T-helper 1 cell (primary cell): ENCODE measurements at places on chromosomes 4 and X.

GRCh38 chr4:89539797-89540711, 232.5 kb upstream of the GPRIN3 start:
- no peak for DNase-seq

GRCh38 chr4:112341033-112341432, 43.9 kb downstream of the ALPK1 start:
- no peak for DNase-seq

DNA sequence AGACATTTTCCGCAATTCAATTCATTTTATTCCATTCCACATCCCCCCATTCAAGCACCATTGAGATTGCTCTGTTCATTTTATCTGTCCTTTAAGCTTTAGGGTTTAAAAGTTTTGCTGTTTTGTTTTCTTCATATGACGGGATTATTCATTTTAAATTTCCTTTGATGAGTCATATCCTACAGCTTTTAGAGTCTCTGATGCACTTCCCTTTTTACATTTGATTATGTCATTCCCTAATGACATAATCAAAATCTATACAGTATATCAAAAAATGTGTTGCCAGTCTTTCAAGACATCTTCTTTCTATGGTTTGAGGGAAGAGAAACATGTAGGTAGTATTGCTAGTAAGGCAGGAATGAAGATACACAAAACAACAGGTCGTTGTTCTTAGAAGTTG, 456.3 kb downstream of the PDGFC start:
- DNase-seq: no peak

- DNase-seq: no peak
Observed at GRCh38 chr4:97589481-97590196, 553.6 kb downstream of the STPG2 start.

- no peak for DNase-seq
Observed at GRCh38 chr4:173821036-173821435, 291.0 kb upstream of the HAND2 start.

GRCh38 chr4:77145842-77146185, 11.2 kb upstream of the CCNG2 start:
- DNase-seq: no peak

DNA sequence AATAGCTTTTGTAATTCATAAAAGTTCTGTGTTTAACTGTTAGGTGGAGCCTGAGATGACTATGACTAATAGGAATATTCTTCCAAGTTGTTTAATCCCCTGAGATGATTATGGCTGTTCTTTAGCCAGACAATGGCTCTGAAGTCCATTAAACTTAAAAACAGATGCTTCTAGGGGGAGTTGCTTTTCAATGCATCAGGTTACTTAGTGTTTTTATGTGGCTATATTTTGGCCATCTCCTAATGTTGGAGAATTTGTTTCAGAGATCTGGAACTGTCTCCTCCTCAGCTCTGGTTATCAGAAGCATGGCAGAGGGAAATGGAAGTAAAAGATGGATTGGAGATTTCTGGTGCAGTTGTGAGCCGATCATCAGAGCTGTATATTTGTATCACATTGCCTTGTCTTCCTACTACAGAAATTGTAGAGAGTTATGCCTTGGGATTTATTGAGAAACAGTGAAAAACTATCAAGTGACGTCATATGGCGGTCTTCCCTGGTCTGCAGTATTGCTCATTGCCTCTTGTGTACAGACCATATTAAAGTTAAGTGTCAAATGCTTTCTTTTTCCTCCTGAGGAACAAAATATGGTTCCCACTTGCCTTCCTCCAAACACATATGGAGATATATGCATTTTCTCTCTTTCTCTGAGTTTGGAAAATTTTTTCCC, 29.8 kb downstream of the SGMS2 start:
- DNase-seq: no peak

DNA sequence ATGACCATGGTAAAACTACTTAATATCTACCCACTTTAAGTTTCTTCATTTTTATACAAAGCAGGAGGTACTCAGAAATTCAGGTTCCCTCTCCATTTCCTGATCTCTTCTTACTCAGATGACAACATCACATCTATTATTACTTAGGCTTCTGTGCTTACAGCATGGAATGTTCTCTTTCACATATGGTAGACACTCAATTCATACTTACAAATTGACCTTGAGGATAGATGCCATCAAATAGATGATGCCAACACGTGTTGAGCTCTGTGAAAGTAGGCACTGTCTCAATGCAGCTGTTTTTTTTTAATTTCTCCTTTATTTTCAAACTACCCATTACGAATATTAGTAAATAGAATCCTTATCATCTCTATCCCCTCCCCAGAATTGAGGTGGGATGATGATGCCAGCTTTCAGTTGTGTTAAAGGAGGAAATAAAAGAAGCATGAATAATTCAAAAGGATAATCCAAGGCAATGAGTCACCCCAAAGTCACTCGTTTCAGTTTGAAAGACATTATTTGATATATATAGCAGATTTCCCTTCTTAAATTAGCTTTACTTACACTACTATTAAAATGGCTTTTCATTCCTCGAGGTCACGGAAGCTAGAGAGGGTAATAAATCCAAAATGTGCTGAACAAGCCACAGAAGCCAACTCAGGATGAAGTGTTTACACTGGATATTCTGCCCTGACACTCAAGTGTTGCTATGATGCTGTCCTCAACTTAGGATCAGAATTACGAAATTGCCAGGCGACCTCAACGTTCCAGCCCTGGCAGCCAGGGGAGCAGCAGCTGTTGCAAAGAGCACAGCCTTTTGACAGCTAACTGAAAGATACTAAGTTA, 124.2 kb upstream of the EOLA2 start:
- no peak for DNase-seq

- no peak for DNase-seq
Observed at GRCh38 chr4:5045097-5045496, 6.2 kb upstream of the STK32B start.

GRCh38 chr4:112973750-112974251, 75.7 kb upstream of the ANK2 start:
- no peak for DNase-seq

DNA sequence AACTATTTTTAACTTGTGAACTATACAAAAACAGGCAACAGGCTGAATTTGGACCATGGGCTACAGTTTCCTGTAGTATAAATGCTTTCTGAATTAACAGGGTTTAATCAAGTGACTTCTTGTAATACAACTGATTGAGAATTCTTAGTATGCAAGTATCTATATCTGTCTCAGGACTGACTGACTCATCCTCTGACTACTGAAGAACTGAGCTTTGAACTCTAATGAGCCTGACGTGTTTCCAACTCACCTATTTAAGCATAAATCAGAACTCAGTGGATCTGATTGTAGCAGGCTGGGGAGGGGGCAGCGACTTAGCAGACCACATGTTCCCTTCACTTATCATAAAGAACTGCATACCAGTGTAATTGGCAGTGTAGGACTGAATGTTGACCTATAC, 7.8 kb downstream of the SPATA4 start:
- DNase-seq: no peak

DNA sequence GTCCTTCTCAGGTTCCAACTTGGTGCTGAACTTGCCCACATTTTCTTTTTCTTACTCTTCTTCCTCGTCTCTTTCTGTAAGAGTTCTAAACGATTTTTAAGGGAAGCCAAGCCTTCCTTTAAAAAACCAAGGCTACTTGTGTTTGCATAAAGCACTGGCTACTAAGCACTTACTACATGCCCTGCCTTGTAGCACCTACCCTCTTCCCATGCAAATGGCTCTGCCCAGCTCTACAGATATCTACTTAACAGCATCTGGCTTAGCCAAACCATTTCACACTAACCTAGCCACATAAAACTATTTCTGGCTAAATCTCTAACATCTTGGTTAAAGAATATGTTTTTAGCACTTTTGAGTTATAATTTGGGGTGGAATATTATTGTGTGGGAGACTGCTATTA, 26.9 kb upstream of the ARMCX2 start:
- no peak for DNase-seq

DNA sequence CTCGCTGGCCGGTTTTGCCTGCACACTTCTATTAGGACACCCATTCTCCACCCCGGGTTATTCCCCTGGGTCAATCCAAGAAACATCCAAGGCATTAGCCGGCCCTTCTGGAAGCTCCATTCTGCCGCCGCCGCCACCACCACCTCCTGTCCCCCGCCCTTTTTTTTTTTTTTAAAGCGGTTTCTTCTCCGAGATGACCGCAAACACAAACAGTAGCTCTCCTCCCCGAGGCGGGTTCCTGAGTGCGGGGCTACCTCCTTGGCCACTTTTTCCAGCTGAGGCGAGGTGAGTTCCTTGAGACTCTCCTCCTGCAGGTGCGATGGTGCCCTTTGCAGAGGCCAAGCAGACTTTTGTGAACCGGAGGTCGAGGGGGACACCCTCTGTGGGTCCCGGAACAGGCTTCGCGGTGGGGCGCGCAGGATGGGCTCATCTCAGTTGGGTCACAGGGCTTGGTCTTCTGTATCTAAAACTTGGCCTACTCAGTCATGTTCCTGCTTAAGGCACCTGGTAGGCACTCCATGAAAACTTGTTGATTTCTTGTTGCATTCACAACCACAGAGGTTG, 930 bp downstream of the NWD2 start:
- DNase-seq: no peak

DNA sequence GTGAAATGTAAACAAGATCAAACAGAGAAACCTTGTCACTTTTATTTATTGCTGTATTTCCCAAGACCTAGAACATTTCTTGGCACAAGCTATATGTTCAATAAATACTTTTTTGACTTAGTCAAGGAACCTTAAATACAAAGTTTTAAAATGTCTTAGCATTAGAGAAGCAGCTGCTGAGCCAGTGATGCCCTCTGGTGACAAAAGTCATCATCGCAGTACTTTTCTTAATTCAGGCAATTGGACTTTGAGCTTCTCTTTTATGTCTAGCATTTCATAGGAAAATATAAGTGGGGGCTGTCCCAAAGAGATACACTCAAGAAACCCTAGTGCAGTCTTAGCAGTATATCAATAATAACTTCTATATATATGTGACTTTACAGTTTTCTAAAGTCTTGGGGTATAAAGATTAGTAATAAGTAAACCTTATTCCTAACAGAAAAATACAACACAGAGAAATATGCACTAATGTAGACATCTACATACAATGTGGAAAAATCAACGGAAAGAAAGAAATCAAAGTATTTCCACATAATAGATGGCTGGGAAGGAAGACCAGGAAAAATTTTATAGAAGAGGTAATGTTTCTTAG, 118.4 kb downstream of the DTHD1 start:
- DNase-seq: peak; percentile 43

DNA sequence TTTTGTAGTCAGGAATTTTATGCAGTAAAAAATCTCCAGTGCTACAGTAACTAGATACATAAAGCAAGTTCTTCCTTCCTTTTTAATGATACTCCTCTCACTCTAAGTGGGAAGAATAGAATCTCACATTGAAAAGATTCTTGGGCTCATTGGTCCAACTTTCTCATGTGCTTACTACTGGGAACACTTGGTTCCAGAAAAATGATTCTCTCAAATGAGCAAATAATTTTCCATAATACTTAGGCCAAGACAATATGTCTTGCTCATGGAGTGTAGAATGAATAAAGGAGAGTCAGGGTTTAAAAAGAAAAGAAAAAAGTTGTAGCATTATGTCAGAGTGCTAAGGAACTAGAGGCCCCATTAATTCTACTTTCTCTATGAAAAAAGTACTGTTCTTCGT, 197.8 kb downstream of the RASL11B start:
- no peak for DNase-seq

DNA sequence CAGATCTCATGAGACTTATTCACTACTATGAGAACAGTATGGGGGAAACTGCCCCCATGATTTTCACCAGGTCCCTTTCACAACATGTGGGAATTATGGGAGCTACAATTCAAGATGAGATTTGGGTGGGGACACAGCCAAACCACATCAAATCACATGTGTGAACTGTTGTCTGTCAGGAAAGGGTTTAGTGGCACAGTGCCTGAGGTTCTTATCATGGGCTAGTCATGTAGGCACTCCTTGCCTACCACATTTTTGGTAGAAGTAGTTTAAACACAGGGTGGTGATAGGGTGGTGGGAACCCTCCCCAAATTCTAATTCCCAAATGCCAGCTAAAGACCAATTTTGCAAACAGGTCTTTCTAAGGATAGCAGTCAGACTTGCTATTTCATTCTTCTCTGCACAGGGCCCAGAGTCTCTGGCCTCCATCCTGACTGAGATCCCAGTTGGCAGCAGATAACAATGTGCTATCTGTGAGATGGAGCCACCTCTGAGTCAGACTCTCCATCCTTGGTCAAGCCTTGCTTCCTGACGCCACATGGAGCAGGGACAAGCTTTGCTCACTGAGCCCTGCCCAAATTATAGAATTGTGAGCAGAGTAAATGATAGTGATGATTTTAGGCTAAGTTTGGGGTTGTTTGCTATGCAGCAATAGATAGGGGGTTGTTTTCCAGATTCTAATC, 33.5 kb upstream of the SETD7 start:
- no peak for DNase-seq

DNA sequence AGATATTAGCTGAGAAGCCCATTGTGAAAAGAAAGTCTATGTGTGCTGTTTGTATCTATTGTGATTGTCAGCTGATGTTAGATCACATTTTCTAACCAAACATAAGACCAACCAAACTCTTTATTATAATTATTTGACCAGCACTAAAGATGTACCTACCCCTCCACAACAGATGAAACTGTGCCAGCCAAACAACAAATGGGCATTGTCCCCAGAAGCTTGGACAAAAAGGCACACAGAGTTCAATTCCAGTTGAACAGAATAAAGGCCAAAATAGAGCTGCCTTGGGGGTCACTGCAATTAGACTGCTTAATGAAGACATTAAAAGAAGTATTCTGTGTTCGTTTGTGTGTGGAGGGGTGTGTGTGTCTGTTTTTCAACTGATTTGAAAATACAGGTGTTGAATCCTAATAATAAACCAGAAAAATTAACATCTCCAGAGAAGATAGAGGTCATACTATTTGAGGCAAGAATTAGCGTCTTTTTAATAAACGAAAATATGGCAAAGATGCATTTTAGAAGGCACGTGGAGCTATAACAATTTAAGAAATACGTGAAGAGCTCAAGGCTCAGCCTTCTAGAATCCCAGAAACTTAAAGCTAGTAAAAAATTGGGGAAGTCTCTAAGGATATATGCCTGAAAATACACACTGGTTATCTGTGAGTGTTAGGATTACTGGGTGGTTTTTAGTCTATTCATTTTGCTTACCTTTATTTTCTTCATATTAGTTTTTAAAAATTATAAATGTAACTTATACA, 2.2 kb downstream of the SPP1 start:
- DNase-seq: no peak

GRCh38 chrX:7503251-7503650, 339.7 kb upstream of the VCX start:
- DNase-seq: no peak

GRCh38 chr4:142550965-142551364, 295.1 kb downstream of the INPP4B start:
- no peak for DNase-seq

GRCh38 chr4:129014566-129015509, 78.5 kb downstream of the SCLT1 start:
- no peak for DNase-seq

DNA sequence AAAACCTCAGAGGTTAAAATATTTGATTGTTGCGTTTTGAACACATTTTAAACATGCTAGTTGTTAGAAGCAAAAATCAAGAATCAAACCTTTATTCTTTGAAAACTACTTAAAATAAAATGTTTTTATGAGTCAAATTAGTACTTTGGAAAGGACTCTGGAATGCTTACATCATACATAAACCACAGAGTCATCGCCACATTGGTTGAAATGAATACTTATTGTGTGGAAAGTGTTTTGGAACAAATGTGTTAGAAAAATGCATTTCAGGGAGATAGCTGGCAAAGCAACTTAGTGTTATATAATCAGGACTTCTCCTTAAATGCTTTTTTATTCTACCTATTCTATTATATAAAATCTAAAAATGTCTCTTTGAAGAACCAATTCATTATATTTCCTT, 49.4 kb upstream of the CAMK2D start:
- no peak for DNase-seq
